Lung (tissue), 17 donors: ENCODE measurements at places on chromosomes 6 and 20. TPM values are rescaled to one million over a fixed set of nuclear protein-coding genes. Genes with fewer than 3 reads are reported as not detected.

Gene FERMT1
- total RNA-seq: 1.9 TPM

Gene LHFPL5
- total RNA-seq: not detected

Gene MYLIP
- total RNA-seq: 31.7 TPM

Gene PAX1
- total RNA-seq: 0.14 TPM
